ENCODE measurements at places on chromosomes 6 and 20.

- DNase-seq, result no peak
Measured at GRCh38 chr6:3770023-3770720, 18.7 kb upstream of the PXDC1 start.

DNA sequence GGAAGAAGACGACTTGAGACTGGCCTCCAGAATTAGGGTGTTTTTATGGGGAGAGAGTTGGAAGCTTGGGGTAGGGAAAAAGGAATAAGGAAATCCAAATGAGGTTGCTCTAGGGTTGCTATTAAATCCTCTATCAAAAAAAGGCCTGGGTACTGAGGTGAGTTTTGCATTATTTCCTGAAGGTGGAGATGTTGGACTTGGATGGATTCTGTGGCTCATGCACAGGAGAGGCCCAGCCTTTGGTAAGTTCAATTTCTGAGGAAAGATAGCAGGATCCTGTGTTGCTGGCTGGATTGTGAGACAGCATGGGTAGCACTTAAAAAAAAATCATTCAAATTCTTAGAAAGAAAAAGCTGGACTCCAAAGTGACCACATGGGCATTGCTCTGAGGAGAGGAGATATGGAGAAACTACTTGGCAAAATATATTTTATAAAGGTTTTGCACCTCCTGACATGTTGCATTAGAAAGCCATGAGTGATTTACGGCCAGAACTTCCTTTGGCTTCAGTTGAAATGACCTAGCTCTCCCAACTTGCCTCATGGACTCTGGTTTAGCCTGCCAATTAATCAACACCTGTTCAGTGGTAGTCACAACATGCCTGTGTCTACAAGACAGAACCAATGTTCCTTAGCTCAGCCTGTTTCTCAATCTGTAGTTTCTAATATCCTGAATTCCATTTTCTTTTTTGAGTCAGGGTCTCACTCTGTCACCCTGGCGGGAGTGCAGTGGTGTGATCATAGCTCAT lies 152.1 kb upstream of the RALGAPA2 start:
- no peak for DNase-seq

GRCh38 chr6:154167126-154167525 lies 128.1 kb downstream of the OPRM1 start:
- no peak for DNase-seq

- no peak for DNase-seq
Measured at GRCh38 chr6:133756078-133756695, 132.7 kb upstream of the TCF21 start.

- DNase-seq, result no peak
Measured at GRCh38 chr6:134729561-134729960, 220.3 kb downstream of the ALDH8A1 start.

- DNase-seq, result no peak
Measured at GRCh38 chr20:35360033-35360432, 51.7 kb downstream of the UQCC1 start.

Data from CD4-positive, alpha-beta T cell treated with Interleukin-12 subunit alpha and Interleukin-12 subunit beta, for 1 hour (primary cell).